Fibroblast of skin of back (primary cell): ENCODE measurements at places on chromosomes 11 and 22.

GRCh38 chr11:132100583-132100982 is 730.2 kb downstream of the NTM start:
- no peak for DNase-seq

DNA sequence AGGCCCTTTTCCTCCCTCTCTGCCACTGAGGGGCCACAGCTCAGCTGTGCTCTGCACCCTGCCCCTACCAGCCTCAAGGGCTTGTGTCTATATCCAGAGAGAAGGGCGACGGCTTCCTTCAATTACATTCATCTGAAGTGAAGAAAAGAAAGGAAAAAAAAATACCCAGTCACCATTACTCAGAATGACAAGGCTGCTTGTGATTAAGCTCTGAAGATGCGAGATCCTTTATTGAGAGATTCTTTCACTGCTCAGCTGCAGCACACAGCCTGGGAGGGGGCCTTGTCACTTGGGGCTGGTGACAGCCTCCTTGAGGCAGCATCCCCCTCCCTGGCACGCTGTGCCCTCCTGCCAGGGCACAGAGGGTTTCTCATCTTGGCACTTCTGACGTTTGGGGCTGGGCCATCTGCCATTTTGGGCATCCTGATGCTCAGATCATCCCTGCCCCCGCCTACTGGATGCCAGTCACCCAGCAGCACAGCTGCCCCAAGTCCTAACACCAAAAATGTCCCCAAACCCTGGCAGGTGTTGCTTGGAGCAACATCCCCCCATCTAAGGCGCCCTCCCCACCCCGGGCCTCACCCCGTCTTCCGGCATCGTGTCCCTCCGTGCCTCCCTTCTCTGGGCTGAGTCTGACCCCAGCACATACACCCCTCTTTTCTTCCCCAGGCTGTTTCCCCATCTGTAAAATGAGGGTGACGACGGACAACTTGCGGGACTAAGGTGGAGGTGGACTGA is 1394.7 kb downstream of the BRD1 start:
- DNase-seq: peak; percentile 82

DNA sequence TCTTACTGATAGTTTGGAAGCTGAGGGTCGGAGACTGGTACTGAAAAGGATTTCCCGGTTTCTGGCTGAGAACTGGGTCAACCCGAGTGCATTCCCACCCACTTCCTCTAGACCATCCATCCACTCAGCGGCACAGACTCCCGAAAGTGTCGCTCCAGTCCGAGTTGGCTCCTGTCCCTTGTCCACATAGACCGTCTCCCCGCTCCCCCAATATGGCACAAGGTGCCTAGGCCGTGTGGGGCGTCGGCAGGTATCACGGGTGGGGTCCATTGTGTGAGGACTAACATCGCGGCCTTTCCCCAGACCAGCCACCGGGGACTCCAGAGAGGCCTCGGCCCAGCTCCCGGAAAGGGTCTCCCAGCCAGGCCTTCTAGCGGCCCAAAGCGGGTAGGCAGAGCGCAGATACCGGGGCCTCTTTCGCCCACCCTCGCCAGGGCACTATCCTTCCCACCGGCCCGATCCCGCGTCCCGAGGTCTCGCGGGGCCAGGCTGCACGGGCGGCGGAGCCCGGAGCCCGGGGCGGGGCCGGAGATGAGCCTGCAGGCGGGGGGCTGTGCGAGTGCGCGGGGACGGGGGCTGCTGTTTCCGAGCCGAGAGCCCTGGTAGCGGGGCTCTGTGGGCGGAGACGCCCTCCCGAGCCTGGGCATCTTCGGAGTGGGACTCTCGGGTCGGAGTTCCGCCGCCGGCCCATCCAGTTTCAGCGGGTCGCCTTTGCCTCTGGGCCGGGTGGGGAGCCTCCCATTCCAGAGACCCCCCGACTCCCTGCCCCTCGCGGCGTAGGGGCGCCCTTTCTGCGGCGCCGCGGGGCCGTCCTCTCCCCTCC is 21.1 kb downstream of the SERPINH1 start:
- peak; percentile 76 for DNase-seq

DNA sequence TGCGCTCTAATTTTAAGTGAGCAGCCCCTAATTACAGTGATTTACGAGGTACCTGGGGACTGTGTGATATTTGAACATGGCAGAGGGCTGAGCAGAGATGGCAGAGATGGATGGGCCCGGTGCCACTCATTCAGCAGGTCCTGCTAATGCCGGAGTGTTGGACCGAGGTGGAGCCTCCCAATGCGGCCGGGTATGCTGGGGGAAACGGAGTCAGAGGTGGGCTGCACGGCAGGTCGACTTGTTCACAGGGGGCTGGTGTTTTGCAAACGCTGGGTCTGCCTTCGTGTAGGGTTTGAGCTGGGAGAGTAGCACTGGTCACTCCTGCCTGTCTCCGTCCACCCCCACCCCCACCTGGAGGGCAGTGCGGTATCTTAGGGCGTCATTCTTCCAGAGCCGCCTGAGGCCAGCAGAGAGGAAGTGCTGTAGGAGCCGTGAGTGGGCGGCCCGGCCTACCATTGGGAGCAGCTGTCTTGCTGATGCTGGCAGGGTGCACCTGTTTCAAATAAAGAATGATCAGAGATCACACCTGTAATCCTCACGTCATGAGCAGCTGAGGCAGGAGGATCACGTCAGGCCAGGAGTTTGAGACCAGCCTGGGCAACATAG is 122.6 kb downstream of the IGLL1 start:
- DNase-seq: no peak

- DNase-seq: no peak
Observed at GRCh38 chr11:66189031-66189745, 79.3 kb upstream of the RAB1B start.

DNA sequence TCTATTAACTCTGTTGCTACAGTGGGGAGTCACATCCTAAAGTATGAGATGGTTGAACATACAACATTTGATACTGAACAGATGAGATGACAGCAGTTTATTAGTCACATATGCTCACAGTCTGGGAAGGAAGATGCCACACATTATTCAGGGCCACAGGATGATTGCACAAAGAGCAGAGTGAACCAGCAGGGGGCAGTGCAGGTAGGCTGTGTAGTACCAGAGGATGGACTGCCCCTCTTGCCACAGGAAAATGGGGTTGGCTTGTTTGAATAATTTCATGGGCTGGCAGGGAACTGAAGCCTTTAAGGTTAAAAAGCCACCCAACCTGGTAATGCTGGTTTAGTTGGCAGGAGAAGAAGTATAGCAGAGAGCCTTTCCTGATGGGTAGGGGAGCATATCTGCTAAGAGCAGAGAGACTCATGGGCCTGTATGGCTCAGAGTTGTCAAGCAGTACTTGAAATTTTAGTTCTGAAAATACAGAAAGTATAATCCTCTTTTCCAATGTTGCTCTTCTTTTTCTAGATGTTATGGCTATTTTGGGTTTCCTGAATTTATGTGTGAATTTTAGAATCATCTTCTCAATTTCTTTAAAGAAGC is 180.4 kb upstream of the B3GAT1 start:
- peak; percentile 13 for DNase-seq

DNA sequence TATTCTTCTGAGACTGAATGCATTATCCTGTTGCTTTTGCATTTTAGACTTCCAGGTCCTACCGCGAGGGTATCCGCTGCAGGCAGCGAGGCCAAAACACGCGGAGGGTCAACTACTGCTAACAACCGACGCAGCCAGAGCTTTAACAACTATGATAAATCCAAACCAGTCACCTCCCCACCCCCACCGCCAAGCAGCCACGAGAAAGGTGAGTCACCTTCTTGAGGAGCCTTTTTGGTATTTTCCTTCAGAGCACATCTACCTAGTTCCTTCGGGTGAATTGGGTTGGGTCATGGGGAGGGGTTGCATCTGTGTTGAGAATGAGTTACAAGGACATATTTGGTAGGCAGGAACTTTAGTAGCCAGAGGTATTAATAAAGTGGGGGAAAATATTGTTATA is 179.8 kb downstream of the NAV2 start:
- no peak for DNase-seq

DNA sequence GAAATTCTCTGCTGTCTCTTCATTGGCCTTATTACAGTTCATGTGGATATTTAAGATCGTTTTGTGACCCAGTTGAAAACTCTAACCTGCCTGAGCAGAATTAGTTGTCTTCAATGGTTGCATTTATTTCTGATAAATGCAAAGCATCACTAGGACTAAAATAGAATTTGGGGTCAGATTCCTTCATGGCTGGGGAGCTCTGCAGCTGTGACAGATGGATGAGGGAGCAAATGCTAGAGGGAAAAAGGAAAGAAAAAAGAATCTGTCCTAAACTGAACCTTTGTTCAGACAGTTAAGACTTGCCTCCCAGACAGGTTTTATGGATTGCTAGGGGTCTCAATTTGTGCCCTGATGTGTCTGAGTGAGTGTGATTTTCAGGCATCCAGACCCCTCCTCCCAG is 113.0 kb downstream of the SYT9 start:
- DNase-seq: no peak

- no peak for DNase-seq
Observed at GRCh38 chr11:32183512-32183911, 92.6 kb downstream of the RCN1 start.

DNA sequence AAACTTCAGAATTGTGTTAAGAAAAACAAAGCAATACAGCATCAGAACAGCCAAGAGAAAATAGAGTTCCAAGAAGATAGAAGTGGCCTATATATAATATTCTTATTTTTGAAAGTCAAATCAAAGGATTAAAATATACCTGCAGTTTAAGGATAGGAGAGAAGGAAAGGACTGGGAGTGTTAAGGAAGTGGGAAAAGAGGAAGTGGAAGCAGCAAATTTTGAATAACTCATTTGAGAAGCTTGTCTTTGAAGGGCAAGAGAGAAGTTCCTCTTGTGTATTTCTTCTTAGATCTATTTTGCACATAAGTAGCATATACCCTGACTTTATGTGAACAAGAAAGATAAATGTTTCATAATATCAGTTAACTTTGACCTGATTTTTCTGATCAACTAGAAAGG is 62.6 kb upstream of the SLC17A6 start:
- no peak for DNase-seq

DNA sequence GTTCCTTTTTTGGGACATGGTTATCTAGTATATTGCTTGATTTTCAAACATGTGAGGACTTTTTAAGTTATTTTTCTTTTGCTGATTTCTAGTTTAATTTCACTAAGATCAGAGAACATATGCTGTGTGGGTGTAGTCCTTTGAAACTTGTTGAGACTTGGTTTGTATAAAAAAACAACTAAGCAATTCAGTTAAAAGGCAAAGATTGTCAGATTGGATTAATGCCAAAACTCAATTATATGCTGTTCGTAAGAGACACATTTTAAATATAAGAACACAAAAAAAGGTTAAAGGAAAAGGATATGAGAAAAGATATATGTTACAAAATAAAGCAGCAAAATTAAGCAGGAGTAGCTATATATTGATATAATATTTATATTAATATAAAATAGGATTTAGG is 17.8 kb upstream of the RRM1 start:
- DNase-seq: no peak

DNA sequence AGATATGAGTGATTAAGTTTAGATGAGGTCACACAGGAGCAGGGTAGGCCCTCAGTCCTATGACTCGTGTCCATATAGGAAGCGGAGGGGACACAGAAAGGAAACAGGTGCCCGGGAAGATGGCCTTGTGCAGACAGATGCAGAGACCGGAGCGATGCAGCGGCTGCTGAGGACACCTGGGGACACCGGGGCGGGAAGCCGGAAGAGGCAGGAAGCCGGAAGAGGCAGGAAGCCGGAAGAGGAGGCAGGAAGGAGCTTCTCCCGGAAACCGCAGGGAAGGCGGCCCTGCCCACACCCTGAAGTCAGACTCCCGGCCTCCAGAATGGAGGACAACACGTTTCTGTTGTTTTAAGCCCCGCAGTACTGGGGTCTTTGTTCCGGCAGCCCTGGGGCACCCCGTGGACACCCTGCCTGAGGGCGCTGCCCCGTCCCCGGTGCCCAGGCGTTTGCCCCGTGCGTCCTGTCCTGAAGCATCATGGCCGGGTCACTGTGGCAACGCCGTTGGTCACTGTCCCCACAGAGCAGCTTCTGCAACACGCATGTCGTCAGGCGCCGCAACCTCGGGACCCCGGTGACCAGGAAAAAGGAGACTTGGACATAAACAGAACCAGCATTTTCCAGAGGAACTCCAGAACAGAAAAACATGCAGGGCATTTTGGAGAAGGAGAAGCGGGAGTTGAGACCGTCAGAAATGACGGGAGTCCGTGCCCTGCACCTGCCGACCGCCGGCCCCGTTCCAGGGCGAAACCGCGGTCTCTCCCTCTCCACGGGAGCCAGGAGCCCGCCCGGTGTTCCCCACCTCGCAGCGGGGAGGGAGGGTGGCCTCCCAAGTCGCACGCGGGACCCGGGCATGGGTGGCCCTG is 103.4 kb downstream of the BRD1 start:
- DNase-seq: peak; percentile 7

GRCh38 chr11:43825217-43825816 is 55.3 kb upstream of the ALKBH3 start:
- DNase-seq: peak; percentile 30

DNA sequence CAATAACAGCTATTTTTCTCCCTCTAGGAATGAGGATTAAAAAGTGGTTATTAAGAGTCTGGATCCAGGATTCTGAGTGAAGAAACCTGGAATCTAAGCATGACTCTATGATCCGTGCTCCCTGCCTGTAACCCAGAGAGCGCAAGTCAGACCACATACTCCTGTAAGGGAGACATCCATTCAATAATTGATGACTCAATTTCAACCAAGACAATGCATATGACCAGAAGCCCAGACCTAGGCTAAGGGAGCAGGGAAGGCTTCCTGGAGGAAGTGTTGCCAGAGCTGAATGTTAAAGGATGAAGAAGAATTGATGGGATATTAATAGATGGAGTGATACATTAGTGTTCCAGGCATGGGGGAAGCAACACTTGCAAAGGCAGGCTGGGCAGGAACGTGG is 13.8 kb upstream of the PAMR1 start:
- DNase-seq: peak; percentile 33

GRCh38 chr11:106395716-106396349 is 318.4 kb downstream of the AASDHPPT start:
- DNase-seq: no peak

GRCh38 chr11:124970925-124971324 is 16.9 kb downstream of the CCDC15 start:
- DNase-seq: no peak

- no peak for DNase-seq
Observed at GRCh38 chr11:23314162-23314561, 453.9 kb upstream of the CCDC179 start.

GRCh38 chr11:104127828-104128227 is 36.1 kb downstream of the PDGFD start:
- DNase-seq: peak; percentile 64

- DNase-seq: no peak
Observed at GRCh38 chr22:44847892-44848291, 95.5 kb downstream of the ARHGAP8 start.

- DNase-seq: peak; percentile 55
Observed at GRCh38 chr22:38699784-38700183, 959 bp downstream of the JOSD1 start.

DNA sequence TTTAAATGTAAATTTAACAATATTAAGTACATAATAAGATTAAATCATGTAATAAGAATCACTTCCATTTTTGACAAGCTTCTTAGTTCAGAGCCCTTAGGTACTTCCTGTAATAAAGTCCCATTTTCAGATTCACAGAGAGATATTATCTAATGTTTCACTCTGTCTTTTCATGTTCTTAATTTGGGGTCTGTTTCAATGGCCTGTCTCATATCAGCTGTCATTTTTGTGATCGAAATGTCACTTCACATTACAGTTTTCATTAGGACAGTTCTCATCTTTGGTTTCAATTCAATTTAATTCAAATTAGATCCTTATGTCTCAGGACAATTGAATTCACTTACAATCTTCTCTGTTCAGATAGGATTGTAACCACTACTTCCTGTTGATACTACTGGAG is 22.6 kb upstream of the OLFML1 start:
- no peak for DNase-seq
